ENCODE measurements at places on chromosomes 5 and 9. TPM values are rescaled to one million over a fixed set of nuclear protein-coding genes. Genes with fewer than 3 reads are reported as not detected.

The N4BP3 gene
- 1.8 TPM for total RNA-seq

DNA sequence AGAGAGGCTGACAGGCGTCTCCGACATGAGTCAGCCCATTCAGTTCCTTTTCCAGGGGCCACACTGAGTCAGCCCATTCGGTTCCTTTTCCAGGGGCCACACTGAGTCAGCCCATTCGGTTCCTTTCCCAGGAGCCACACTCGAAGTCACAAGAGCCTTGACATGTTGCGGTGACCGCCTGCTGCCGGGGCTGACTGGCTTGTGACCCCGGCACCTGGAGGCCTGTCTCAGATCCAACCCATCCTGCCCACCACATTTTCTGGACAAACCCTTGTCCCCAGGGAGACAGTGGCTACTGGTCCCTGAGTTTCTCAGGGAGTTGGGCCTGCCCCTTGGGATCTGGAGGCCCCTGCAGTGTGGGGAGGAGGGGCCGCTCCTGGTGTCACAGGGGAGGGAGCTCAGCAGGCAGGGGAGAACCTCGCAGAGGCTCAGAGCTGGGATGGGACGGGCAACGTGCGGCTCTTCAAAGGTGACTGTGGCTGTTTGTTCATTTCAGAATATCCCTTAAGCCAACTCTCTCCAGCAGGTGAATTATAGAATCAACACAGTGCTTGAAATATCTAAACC, 40.5 kb upstream of the LPCAT1 start:
- DNase-seq, result peak; percentile 72

- no peak for DNase-seq
Measured at GRCh38 chr9:121249563-121249962, 18.4 kb upstream of the GSN start.

DNA sequence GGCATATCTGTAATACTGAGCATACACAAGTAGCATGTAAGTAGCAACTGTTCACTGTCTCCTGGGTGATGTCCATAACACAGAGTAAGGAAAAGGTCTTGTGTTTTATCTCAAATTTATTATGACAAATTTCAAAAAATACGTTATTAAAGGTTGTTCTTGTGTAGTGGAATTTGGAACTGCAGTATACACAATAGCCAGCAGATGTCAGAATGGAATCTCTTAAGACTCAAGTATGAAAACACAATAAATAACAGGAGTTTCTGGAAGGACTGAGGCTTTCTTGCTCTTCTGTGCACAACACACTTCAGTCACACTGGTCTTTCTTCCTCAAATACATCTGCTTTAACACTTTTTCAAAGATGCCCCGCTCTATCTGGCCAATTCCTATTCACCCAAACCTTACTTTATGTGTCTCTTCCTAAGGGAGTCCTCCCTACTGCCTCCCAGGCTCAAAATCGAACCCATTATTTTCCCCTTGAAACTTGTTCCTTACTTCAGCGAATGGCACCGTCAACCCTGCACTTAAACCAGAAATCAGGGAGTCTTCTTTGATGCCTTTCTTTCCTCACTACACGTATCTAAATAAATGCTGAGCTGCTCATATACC, 6.5 kb upstream of the FBXO10 start:
- DNase-seq, result peak; percentile 16

The PCDHA1 gene
- not detected for total RNA-seq

The ASPN gene
- total RNA-seq, result not detected

- no peak for DNase-seq
Measured at GRCh38 chr5:178439493-178440180, 150.6 kb downstream of the COL23A1 start.

The HIGD2A gene
- total RNA-seq, result 143 TPM

- no peak for DNase-seq
Measured at GRCh38 chr9:37329576-37329975, 92.9 kb upstream of the GRHPR start.

GRCh38 chr9:7394002-7394774, 405.4 kb downstream of the DMAC1 start:
- no peak for DNase-seq

- DNase-seq, result no peak
Measured at GRCh38 chr5:97009212-97009898, 73.5 kb downstream of the LNPEP start.

GRCh38 chr5:140327589-140327988, 18.8 kb downstream of the HBEGF start:
- no peak for DNase-seq

GRCh38 chr9:89639367-89639795, 34.6 kb downstream of the GADD45G start:
- DNase-seq, result no peak

The RPL37 gene
- 170 TPM for total RNA-seq

DNA sequence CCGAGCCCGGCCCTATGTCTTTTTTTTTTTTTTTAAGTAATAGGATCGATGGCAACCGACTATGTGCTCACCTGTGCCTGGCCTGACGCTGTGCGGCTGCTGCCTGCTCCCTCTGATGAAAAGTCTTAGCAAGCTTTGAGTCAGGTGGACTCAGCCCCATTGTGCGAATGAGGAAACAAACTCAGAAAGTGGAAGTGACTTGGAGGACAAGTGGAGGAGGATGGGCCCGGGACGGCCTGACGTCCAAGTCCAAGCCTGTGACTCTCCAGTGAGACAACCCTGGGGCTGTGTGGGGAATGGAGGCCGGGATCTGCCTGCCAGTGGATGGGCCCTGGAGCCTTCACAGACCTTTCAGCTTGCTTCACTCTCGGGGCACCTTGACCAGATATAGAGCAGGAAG, 57.9 kb downstream of the EXD3 start:
- DNase-seq, result no peak

The IL3 gene
- total RNA-seq, result not detected

GRCh38 chr5:179777909-179778308, 15.9 kb upstream of the LTC4S start:
- DNase-seq, result no peak

DNA sequence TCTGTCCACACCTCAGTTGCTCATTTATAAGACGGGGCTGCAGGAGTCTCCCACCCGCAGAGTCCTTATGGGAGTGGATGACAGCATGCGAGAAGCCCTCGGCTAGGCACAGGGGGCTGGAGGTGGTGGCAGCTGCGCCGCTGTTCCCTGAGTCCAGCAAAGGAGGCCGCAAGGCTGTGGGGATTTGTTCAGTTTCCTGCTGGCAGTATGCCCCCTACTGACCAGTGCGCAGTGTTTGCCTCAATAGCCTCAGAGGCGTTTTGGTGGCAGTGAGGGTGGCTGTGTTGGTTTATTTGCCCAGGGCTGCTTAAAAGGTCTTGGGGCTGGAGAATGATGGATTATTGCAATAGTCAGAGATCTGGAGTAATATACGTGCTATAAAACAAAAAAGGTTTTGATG, 176.3 kb upstream of the OTULINL start:
- no peak for DNase-seq

DNA sequence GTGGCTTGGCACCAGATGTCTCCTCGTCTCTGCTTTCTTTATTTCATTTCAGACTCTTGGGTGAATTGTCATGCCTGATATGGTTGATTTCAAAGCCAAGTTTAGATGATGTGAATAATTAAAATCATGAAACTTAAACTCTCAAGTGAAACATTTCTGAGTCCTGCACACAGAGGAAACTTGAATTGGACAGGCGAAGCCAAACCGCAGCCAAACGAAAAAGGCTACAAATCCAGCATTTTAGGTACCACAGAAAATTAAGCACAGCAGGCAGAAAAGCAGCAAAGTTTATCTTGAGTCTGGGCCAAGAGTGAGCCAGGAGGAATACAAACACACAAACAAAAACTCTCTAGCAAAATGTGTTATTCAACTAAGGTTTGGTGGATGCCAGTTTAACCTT, 659.8 kb upstream of the KLF4 start:
- no peak for DNase-seq

DNA sequence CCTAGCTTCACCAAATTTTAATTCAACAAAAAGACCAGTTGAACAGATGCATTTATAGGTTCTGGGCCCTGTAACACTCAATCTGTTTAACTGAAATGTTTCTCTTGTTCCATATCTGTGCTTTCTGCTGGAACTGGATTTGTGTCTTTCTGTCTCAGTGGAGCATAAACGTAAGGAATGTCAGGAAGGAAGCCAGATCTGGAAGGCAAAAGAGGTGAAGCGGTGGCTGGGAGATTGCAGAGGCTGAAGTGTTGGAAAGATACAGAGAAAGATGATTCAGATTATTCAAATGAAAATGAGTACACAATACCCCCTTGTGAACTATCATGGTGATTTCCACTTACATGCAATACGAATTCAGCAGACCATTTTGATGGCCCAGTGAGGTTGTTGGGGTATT, 406.8 kb downstream of the BRINP1 start:
- peak; percentile 84 for DNase-seq

The PGM5 gene
- total RNA-seq, result not detected

The PCDHA9 gene
- not detected for total RNA-seq

GRCh38 chr9:124038239-124038638, 26.7 kb downstream of the LHX2 start:
- DNase-seq, result no peak

DNA sequence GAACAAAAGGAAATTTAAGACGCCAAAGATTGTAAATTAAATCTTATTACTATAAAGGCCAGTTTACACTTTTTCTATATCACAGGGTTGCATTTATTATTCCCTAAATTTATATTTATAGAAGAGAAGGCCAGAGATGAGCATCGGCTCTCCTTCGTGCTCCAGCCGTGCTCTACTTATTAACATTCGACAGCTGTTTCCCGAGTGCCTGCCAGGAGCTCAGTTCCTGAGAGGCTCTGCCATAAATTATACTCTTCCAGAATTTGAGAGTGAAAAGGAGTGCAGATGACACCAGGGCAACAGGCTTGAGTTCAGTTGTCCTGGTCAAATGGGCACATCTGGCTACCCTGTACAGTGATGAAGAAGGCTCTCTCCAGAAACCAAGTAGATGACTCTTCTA, 70.1 kb downstream of the PCSK5 start:
- DNase-seq, result no peak

The CAAP1 gene
- 29.1 TPM for total RNA-seq

- no peak for DNase-seq
Measured at GRCh38 chr9:6628704-6629103, 16.8 kb downstream of the GLDC start.

DNA sequence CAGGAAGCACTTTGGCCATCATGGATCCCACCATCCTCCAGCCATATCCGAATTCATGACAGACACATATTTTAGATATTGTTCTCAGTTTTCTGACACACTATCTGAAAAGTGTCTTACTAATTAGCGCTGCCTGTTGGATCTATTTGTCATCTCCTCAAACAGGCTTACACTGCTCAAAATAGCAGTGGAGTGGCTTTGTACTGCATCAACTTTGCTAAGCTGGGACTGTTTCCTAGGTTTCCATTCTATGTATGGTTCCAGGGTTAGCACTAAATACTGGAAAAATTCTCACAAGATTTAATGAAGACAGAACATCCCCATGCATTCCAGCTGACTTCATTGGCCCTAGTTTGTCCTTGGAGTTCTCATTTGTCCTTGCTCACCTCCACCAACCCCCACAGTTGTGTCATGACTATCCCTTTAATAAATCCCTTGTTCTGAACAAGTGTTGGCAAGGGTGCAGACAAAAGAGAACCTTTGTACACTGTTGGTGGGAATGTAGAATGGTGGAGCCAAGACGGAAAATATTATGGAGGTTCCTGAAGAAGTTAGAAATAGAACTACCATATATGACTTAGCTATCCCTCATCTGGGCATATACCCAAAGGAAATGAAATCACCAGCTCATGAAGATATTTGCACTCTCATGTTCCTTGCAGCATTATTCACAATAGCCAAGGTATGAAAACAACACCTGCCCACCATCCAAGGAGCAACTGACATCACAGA, 136.5 kb upstream of the RAI14 start:
- DNase-seq, result no peak

GRCh38 chr9:21392270-21392669, 7.1 kb upstream of the IFNA2 start:
- peak; percentile 55 for DNase-seq

- no peak for DNase-seq
Measured at GRCh38 chr5:172411484-172412072, 42.7 kb downstream of the SH3PXD2B start.

- no peak for DNase-seq
Measured at GRCh38 chr5:30734118-30734517, 459.4 kb upstream of the CDH6 start.

- peak; percentile 55 for DNase-seq
Measured at GRCh38 chr5:56951946-56952691, at the start of gene MIER3. Gene MIER3, minus strand, starts transcription at chr5:56952123. Its CDS starts 21 bp downstream, at chr5:56952102.

The TMEM232 gene
- total RNA-seq, result not detected

DNA sequence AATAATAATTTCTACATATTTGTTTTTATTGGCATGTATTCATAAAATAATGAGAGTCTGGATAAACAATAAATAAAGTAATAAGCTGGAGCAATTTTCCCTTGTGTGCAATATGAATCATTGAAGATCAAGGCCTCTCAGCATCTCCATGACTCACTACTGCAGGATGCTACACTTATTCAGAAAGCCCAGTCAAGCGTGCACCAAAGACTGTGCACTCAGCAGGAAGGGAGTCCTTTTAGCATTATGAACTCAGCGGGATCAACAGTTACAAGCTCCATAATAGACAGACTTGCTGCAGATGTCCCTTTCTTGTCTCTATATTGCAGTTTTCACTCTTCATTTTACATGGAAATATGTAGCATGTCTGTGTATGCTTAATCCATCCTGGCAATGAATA, 485.3 kb downstream of the CDH9 start:
- peak; percentile 71 for DNase-seq

DNA sequence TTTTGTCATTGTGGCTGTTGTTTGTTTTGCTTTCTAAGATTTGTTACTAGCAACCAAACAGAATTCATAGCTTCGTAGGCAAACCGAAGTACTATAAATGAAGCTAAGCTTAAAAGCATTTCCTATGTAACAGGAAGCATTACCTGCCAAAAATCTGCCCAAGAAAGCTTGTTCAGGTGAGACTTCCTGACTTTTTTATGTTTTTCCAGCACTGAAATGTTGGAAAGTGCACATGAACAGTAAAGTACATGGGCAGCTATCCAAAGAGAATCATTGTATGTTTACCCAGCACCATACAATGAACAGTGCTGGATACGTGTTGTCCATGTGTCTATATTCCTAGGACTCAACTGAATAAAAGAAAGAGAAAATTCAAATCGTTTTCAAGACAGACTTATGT, 247.1 kb downstream of the NFIB start:
- DNase-seq, result no peak

DNA sequence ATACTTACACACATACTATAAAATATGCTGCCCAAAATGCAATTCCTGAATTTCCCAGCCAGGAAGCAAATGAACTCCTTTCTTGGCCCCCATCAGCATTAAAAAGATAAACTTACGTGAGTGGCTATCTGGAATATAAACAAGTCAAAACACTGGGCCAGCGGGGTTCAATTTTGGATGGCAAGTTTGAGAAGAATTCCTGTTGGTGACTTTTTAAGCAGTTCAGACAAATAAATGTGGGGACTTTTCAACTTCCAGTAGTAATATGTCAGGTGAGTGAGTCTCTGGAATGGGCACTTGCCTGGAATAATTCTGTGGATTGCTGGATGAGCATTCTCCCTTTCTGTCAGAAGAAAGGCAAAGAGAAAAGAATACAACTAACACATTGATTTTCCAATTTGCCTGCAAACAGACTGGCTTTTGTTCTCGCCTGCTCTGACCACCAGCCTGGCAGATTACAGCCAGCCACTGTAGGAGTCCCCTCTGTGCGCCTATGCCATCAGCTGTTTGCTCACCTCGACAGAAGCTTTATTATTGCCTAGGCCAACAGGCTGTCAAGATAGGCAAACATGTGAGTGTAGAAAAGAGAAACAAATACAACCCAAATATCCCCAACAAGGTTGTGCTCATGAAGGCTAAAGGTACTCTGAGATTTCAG, 78.6 kb downstream of the MRPS27 start:
- DNase-seq, result no peak
